ENCODE measurements at places on chromosomes 5 and 9.
A peak's percentile ranks its signal among the peaks of the same experiment; 100 is the strongest.

GRCh38 chr5:63400079-63400478 is 562.2 kb downstream of the HTR1A start:
- no peak for DNase-seq

- no peak for DNase-seq
Measured at GRCh38 chr5:132296412-132297016, 2.3 kb downstream of the SLC22A4 start.

GRCh38 chr5:77143998-77144836 is 57.1 kb upstream of the ZBED3 start:
- DNase-seq, result no peak

GRCh38 chr5:68227532-68228160 is 12.1 kb downstream of the PIK3R1 start:
- DNase-seq, result no peak

DNA sequence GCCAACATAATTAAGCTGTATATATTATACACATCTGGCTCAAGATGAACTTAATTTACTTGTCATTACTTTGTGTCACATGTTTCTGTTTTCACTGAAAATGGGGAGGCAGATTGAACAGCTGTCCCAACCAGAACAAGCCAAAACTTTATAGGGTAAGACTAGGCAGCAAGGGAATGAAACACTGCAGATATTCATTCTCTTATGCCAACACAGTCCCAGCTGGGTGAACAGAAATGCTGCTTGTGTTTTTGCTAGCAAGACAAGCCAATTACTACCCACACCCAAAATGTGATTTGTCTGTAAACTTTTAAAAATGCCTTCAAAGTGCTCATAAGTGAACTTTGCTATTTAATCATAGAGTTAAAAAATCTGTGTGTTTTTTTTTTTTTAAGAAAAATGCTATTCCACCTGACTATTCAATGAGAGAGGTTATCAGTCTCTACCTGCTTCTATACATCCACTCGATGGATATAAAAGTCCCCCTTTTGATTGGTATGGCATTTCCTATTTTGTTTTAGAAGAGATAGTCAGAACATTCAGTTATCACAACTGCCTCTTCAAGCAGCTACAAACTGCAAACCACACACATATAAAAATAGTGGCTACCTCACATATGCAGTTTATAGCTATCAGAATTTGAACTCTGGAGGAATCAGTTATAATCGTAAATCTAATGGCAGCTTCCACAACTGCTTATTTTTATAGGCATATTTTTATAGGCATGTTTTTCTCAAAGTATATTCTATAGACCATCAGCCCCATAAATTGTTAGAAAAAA is 91.9 kb upstream of the PPP1R2B start:
- no peak for DNase-seq

GRCh38 chr9:17816431-17817027 is 237.7 kb downstream of the SH3GL2 start:
- DNase-seq, result no peak

GRCh38 chr9:105978336-105978735 is 284.0 kb downstream of the TMEM38B start:
- DNase-seq, result no peak

DNA sequence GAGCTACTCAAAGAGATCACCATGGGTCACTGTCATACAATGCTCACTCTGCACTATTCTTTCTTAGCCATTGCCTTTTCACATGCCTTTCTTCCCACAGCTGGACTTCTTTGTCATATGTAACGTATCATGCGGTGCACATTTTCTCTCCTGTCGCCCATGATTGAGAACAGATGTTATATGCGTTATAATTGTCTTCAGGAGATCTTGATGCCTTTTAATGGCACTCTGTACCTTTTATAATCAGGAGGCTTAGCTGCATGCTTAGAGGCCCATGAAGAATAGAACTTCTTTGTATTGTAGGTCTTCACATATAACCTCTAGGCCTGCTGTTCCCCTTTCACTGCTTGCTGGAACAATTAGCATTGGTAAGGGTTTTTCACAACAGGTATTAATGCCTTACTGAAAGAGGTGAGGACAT is 436.1 kb downstream of the CDH10 start:
- no peak for DNase-seq

DNA sequence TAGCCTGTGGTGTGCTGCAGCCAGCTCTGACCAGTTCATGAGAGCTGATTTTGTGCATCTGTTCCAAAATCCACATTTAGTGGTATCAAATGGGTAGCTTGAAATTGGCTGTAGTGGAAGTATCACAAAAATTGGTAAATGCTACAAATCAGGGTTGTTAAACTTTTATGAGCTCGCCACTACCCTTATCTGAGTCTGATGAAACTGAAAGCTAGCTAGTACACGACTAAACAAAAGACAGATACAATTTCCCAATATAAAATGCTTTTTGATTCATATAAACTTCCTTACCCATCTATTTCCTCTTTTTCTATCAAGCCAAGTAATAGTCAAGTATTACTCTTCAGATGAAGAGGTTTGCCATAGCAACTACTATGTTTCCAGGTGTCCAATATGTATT is 392.0 kb downstream of the TMEM161B start:
- no peak for DNase-seq

DNA sequence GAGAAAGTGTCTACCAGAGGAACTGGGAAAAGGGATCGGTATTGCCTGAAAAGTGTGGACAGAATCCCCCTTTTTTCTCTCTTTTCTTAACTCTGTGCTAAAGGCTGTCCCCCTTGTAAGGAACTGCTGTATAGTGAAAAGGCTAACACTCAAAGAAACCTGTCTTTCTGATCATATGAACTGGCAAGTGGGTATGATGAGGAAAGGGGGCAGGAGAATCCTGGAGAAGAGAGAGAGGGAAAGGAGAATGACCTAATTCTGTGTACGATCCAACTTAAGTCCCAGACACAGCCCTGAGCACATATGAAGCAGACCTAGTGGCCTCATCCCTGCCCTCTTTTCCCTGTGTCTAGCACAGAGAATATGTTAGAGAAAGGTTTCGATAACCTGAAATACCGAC is 967 bp downstream of the ANKRD31 start:
- no peak for DNase-seq

GRCh38 chr5:78592735-78593386 is 55.7 kb downstream of the LHFPL2 start:
- DNase-seq, result no peak

GRCh38 chr9:79432485-79432884 is 139.3 kb upstream of the TLE4 start:
- DNase-seq, result no peak

DNA sequence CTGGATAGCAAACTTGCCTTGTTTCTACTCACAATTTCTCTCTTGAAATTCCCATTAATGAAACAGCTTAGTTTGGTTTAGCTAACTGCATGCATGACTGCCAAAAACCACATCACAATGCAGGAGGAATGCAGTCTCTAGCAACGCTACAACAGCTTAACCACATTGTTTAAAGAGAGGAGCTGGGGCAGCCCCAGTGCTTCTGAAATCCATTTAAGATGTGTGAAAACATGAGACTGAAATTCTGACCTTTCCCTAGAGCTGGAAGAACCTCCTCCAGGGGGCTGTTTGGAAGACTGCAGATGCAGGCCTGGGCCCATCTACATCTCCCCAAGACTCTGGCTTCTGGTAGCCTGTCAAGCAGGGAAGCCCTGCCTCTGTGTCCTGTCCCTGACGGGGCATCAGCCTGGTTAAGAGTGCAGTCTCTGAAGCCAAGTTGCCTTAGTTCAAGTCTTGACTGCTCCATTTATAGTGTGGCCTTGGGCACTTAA is 157.1 kb downstream of the ZNF462 start:
- DNase-seq, result no peak

DNA sequence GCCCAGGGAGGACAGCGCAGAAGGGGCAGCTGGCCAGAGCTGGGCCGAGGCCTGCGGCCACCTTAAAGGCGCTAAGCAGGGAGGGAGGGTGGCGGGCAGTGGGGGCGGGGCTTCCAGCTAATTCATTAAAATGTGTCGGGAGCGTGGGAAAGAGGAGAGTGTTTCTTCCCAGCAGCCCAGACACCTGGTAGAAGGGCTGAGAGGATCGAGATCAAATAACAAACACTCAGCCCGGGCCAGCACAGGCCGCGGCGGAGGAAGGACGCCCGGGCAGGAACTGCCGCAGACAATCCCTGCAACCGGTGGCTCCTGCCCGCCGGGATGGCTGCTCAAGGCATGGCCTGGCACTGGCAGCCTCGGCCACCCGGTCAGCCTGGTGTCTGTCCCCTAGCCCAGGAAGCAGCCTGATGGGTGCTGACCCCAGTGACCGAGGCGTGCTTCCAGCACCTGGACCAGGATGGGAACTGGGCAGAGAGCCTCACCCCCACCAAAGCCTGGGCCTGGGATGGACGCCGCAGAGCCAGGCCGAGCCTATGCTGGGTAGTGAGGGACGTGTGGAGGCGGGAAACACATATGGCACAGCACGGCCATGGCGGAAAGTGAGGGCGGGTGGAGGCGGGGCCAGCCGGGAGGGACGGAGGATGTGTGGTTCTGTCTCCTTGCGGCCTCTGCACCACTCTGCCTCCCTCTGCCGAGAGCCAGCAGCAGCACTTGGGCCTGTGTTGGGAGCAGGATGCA is 3.2 kb upstream of the NRARP start:
- DNase-seq, result peak; percentile 66

DNA sequence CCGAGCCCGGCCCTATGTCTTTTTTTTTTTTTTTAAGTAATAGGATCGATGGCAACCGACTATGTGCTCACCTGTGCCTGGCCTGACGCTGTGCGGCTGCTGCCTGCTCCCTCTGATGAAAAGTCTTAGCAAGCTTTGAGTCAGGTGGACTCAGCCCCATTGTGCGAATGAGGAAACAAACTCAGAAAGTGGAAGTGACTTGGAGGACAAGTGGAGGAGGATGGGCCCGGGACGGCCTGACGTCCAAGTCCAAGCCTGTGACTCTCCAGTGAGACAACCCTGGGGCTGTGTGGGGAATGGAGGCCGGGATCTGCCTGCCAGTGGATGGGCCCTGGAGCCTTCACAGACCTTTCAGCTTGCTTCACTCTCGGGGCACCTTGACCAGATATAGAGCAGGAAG is 57.9 kb downstream of the EXD3 start:
- peak; percentile 53 for DNase-seq

- no peak for DNase-seq
Measured at GRCh38 chr9:17528859-17529258, 50.0 kb upstream of the SH3GL2 start.
